ENCODE measurements at places on chromosomes 13 and 19.

DNA sequence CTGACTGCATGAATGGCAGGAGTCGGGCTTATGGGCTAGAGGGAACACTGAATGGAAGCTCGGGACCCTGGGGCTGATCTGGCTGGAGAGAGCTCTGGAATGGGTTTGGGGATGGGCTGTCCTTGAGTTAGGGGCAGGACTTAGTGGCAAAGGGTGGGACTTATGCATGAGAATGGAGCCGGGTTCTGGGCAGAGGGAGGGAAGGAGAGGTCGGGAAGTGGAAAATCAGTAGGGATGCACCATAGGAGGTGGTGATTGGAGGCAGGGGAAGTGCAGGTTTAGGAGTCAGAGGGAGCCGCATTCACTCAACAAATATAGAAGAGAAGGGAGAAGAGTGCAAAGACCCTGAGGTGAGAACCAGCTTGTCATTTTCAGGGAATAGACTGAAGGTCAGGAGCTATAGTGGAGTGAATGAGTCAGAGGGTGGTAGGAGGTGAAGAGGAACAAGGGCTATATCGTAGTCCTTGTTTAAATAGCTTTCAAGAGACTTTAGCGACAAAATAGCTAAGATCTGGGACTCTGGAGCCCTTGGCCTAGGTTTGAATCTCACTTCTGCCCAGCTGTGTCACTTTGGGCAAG, 748 bp downstream of the RAB4B start:
- no peak for DNase-seq

DNA sequence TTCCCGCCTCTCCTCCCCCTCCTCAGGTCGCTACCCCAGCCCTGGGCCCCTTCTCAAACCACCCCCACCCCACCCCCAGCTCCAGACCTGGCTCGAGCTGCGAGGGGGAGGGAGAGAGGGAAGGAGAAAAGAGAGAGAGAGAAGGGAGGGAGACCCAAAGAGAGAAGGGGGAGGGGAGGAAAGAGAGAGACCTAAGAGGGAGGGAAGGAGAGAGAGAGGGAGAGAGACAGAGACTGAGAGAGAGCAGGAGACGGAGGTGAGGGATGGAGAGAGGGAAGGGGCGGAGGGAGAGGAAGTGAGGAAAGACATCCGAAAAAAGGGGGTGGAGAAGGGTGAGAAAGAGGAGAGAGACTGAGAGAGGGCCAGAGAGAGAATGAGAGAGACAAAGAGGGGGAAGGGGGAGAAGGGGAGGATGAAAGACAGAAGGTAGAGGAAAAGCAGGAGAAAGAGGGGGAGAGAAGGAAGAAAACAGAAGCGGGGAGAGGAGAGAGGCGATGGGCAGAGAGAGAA, 2.0 kb upstream of the SPACA6 start:
- DNase-seq, result no peak

GRCh38 chr19:32197896-32198882, 147.2 kb upstream of the ZNF507 start:
- no peak for DNase-seq

- no peak for DNase-seq
Measured at GRCh38 chr13:85287528-85287927, 511.7 kb downstream of the SLITRK6 start.

- no peak for DNase-seq
Measured at GRCh38 chr19:44891016-44891882, at the start of gene TOMM40. TOMM40 (plus strand) TSS chr19:44891254; CDS start chr19:44891416, 162 bp downstream.

GRCh38 chr13:67227131-67227983, 2.8 kb downstream of the PCDH9 start:
- DNase-seq, result no peak

- no peak for DNase-seq
Measured at GRCh38 chr13:39297664-39298171, 259.5 kb downstream of the NHLRC3 start.

Measured in head of caudate nucleus (tissue), 42 donors.